ENCODE measurements at places on chromosomes 13 and 19.

- DNase-seq: no peak
These were observed 211.9 kb downstream of the FGF9 start for GRCh38 chr13:21882766-21883165.

DNA sequence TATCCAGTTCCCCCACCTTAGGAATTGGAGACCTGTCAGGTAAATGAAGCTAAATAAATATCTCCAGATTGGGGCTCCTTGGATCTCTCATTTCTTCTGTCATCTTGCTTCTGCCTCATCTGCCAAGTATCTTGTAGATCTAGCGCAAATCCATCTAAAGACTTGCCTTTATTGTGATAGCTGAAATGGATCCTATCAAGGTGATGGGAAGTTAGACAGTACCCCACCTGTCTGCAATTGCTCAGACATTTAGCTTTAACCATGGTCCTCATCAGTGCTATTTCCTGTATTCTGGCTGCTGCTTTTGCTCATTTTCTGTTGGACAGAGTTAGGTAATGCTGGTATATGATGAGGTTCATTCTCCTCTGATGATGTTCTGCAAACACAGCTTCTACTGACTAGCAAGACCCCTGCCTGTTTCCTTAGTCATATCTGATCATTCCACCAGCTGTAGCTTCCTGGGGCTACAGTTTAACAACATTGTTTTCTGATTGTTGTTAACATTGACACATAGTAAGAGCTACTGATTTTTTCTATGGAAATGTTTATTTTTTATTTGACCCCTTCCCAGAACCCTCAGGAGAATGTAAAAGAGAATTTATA lies 340.0 kb downstream of the DCT start:
- no peak for DNase-seq

DNA sequence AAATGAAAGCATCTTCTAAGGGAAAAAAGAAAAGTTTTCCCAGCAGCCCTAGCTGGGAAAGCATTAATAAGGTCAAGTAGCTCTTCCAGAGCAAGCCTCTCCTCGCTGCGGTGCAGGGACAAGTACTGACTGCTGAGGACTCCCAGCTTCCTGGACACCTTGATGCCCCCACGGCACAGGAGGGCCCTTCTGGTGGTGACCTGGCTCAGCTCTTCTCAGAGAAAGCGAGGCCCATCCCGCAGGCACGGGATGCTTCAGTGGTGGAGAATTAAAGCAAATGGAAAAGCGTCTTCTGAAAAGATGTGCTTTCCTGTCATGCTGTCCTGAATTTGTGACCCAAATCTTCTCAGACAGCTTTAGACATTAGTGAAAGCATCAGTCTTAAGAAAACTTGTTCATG lies 38.8 kb upstream of the LATS2 start:
- no peak for DNase-seq

- DNase-seq: no peak
These were observed 224.8 kb downstream of the NHLRC3 start for GRCh38 chr13:39263033-39263432.

DNA sequence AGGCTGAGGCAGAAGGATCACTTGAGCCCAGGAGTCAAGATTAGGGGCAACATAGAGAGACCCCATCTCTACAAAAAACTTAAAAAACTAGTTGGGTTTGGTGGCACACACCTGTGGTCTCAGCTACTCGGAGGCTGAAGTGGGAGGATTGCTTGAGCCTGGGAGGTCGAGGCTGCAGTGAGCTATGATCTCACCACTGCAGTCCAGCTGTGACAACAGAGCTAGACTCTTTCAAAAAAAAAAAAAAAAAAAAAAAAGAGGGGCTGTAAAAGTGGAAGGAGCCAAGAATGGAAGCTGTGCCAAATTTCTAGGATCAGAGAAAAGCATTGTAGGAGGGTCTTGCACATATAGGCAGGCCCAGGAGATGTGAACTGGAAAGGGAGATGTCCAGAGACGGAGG lies 9.6 kb downstream of the DNASE2 start:
- no peak for DNase-seq

- DNase-seq: no peak
These were observed 9.8 kb downstream of the SIGLEC10 start for GRCh38 chr19:51407511-51408131.

GRCh38 chr13:83184819-83185218 lies 697.5 kb downstream of the SLITRK1 start:
- no peak for DNase-seq

- DNase-seq: no peak
These were observed 179.7 kb downstream of the STK24 start for GRCh38 chr13:98397221-98397620.

- DNase-seq: no peak
These were observed 14.0 kb downstream of the EXOSC8 start for GRCh38 chr13:37014609-37015008.

- no peak for DNase-seq
These were observed 133.2 kb downstream of the VWA8 start for GRCh38 chr13:41827507-41828213.

- DNase-seq: no peak
These were observed 55.4 kb upstream of the ADGRE5 start for GRCh38 chr19:14325863-14326262.

- no peak for DNase-seq
These were observed 38.9 kb downstream of the DZIP1 start for GRCh38 chr13:95605448-95606125.

GRCh38 chr13:111245576-111246384 lies 74.7 kb upstream of the TEX29 start:
- no peak for DNase-seq

GRCh38 chr19:5827891-5828660 lies 11.4 kb downstream of the FUT6 start:
- peak; percentile 98 for DNase-seq

DNA sequence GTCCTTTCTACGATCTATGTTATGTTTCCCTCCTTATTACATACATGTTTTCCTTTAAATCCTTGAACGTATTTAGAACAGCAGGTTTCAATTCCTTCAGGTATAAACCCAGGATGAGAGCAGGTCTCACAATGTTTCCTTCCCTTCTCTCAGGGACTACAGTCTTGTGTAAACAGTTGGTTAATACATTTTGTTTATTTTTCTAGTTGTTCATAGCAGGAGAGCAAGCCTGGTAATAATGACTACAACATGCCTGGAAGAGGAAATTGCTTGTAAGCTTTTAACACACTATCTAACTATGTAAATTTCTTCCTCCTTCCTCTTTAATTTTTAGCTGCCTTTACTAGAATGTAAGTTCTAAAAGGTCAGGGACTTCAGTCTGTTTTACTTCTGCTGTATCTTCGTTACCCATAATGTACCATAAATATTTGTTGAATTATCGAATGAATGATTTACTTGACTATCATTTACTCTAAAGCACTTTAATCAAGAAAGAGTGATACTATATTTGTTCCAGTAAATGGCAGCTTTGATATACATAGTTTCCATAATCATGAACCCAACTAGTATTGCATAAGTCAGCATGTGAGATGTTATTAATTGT lies 28.9 kb upstream of the TNFRSF19 start:
- no peak for DNase-seq

- DNase-seq: no peak
These were observed 59.9 kb upstream of the TPP2 start for GRCh38 chr13:102536695-102537485.

DNA sequence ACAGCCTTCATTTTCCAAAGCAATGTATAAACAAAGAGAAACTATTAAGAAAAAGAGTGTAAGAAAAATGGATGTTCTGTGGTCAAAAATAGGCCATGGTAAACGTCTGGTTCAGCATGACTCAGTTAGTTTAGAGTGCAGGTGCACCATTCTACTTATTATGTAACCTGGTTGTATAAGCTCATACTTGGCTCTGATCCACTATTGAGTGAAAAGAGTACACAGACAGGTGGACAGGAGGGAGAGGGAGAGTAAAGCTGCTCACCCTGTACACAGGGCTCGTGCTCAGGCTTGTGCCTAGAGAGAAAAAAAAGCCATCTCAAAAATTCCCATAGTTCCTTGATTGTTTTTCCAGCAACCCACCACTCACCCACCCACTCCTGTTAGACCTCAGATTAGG lies 85.8 kb upstream of the ZNF91 start:
- no peak for DNase-seq

Measured in left forelimb (tissue), 1 donor.